Left colon (tissue), 2 donors: ENCODE measurements at places on chromosomes 11 and 22.

DNA sequence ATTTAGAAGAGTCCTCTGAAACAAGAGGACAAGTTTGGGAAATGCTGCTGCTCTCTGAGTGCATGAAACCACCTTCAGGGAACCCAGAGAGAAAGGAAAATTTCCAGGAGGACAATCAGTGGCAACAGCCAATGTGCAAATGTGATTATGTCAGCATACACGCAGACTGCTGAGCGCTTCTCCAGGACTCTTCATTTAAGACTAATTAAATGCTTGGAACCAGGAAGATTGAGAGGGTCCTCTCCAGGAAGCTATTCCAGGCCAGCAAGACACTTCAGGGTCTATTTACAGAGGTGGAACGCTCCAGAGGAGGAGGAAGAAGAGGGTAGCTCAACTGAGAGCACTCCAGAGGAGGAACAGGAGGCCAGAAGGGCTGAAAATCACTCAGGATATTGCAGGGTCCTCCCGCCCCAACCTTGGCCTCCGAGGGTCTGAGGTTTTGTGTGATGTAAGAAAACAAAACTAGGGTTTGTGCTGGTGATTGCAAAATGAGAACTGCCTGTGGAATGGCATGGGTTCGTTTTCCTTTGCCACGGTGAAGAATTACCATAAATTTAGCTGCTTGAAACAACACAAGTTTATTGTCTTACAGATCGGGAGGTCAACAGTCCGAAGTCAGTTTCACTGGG is 14.1 kb upstream of the HTR3A start:
- DNase-seq: no peak

GRCh38 chr22:42623301-42623751 is 8.6 kb upstream of the POLDIP3 start:
- DNase-seq: peak; percentile 63

DNA sequence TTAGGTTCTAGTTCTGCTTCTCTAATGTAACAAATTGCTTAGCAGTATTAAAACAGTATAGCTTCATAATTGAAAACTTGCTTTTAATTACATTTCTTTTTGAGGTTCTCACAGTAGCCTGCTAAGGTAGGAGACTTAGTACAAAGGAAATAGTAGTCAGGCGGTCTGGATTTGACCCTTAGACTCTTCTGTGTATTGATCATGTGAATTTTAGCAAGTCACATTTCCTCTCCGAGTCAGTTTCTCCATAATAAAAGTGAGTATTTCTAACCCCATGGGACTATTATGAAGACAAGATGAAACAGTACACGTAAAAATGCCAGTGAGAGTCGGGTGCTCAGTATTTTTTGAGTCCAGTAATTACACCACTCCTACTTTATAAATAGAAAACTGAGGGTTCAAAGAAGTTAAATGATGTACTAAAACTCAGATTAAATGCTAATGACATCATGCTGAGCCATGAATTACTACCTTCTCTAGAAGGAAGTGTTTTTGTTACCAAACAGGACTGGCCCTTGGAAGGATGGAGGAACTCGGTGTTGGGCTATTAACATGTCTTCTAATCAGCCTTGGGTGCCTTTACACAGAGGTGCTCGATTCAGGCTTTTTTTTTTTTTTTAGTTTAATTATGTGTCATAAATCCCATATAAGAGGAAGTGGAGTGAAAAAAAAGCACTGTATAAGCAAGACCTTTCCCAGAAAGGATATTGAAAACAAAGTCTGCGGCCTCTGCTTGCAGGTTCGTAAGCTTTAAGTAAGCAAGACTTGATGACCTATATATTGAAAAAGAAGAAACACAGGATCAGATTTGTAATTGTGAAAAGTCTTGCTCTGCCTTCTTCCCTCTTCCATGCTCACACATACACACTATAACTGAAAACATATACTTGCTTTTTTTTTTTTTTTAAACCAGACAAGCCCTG is 109.0 kb downstream of the EMSY start:
- DNase-seq: peak; percentile 50

DNA sequence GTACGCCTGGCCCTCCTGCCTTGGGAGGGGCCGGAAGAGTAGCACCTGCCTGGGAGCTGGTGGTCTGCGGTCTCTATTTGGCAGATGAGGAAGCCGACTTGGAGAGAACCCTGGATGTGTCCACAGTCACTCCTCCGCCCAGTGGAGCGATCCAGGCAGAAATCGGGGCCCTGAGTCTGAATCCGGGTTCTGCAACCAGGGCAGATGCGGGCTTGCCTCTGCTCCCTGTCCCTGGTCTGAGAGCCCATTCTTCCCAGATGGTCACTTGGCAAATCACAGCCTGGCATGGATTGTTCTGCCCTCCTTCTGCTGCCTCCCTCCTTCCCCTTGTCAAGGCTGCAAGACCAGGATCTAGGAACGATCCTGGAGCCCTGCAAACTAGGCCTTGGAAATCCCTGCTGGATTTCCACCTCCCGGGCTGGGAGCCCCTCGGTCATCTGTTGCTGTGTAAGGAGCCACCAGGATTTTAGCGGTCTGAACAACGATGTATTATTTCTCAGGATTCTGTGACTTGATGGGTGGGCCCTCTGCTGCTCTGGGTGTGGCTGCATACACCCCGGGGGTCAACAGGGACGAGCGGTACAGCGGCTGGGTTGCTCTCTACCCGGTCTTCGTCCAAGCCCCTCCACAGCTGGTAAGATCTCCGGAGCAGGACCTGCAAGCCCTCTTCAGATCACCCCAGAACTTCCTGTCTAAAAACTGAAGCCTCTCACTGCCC is 2.0 kb upstream of the ASCL2 start:
- no peak for DNase-seq

- no peak for DNase-seq
These were observed 76.3 kb downstream of the BUD13 start for GRCh38 chr11:116696381-116696941.

DNA sequence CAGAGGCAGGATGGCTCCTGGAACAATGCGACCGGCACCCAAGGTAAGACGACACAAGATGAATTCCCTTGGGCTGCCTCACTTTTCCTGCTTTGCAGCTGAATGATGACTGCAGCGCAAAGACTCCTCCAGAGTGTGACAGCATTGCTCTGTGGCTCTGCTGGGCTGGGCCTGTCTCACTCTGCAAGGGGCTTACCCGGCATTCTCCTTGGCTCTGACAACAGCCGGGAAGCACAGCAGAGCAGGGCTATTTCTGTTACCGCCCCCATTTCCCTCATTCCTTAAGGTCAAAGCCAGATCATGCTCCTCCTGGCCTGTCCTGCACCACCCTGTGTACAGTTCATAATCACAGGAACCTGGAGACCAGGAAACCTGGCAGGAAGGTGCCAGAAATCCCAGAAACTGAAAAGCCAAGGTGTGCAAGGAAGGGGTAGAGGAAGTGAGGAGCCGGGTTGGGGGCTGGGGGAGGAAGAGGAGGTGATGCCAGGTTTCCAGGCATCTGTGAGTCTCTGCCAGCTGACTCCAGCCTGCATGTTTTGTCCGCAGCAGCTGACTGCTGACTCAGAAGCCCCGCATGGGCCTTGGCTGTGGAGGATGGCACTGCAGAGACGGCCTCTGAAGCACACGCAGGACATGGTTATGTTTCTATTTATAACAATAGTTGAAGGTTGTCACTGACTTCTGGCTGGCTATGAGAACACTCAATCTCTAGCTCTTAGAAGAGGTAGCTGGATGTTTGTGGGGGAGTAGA is 113.6 kb downstream of the MICAL3 start:
- DNase-seq: peak; percentile 64

DNA sequence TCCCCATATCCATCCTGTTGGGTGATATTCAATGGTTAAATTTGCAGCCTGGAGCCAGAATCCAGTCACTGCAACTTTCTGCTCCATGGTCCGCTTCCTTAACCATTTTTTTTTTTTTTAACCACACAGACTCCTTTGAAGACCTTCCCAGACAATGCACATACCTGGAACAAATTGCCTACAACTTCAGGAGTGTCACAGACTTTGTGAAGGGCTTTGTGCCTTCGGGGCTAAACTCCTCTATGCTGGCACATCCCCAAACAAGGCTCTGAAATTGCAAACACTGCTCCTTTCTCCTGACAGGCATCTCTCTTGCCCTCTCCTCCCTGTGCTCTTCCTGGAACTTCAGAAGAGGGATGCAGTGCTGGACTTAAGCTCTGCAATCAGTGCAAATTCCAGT is 40.6 kb downstream of the TENM4 start:
- DNase-seq: no peak

- DNase-seq: no peak
These were observed 67.0 kb downstream of the WNT11 start for GRCh38 chr11:76139314-76139713.

- no peak for DNase-seq
These were observed 7.3 kb downstream of the C11orf97 start for GRCh38 chr11:94519478-94520084.

DNA sequence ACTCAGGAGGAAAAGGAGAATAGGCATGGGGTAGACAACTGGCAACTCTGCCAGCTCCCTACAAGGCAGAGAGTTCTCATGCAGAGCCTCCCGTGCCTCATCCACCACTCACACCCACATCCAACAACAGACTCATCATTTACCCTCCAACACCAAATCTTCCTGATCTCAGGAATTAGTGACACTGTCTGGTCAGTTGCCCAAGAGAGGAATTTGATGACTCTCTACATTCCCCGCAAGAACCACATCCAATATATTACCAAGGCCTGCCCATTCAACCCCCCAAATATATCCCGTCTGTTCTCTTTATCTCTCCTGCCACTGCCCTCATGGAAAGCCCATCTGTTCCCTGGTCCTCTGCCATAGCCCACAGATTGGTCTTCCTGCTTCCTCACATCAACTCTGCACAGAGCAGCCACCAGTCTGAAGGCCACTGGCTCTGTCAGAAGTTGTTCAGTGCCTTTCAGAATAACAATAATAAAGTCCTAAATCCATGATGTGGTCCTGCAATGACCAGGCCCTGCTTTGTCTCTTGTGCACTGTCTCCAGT is 57.5 kb upstream of the CD82 start:
- no peak for DNase-seq

- no peak for DNase-seq
These were observed 994.0 kb upstream of the FAT3 start for GRCh38 chr11:91230647-91231046.

DNA sequence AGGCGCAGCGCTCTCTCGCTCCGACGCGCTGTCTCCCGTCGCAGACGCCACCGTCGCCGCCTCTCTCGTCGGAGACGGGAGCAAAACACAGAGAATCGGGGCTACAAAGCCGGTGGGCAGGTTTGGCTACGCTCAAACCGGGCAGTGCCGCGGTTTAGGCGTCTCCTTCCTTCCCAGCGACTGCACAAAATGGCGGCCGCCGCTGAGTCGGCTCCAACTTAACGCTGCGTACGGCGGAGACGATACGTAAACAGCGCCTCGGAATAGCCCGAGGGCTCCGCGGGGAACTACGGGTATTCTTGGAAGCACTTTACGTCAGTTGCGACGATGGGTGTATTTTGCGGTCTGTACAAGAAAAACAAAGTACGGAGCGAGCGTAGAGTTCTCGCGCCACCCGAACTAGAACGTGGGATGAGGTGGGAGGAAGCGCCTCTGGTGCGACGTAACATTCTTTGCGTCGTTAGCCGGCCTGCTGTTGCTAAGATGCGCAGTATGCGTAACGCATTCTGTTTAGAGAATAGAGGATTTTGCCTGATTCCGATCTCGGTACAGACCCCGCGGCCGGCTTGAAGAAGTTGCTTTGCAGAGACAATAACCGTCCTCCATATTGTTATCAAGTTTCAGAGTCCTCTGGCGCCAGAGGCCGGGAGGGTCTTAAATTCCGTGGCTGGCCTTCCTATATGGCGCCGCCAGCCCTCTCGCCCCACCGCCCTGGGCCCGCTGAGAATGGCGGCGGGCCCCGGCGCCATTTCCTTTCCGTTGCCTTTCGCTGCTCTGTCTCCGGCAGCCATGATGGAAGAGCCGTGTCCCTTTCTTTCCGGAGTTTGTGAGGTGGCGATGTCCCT is at the start of gene DDX17:
Gene DDX17 (minus strand): TSS at position 194 of the 845 bp plus-strand sequence.
- DNase-seq: peak; percentile 93

DNA sequence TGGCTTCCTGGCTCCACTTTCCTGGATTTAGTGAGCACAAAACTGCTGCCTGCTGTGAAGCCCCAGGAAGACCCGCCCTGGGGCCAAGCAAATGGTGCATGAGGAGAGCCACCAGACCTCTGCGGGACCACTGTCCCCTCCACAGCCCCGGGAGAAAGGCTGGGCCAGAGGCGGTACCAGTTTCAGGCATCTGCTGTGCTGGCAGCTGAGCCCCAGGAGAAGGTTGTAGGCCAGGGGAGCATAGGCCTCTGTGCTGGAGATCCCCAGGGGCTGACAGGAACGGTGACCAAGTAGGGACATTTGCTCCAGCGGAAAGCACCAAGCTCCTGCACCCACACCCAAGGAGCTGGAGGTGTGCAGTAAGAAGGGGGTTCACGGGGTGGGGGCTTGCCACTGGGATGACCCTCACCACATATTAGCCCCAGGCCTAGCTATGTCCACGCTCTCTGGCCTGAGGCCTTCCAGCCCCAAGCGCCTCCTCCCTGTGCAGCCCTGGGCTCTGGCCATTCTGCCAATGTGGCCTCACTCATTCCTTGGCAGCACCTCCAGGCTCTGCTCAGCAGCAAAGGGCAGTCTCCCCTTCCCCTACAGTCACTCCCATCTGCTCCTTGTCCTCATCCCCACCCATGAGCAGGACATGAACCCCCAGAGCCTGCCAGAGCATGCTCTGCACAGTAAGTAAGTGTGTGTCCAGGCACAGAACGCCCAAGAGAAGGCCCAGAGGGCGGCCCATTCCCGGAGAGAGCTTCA is 24.0 kb upstream of the COMT start:
- DNase-seq: no peak

DNA sequence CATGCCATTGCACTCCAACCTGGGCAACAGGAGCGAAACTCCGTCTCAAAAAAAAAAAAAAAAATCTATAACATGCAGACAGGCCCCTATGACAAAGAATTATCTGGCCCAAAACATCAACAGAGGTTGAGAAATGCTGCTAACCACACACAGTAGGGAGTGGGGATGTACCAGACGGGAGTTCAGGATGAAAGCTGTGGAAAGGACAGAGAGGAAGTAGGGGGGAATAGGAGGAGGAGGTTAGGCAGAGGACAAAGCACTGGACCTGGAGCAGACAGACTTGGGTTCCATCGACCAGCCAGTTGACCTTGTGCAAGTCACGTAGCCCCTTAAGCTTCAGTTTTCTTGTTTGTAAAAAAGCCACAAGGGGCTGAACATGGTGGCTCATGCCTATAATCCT is 12.5 kb downstream of the LRP4 start:
- no peak for DNase-seq

DNA sequence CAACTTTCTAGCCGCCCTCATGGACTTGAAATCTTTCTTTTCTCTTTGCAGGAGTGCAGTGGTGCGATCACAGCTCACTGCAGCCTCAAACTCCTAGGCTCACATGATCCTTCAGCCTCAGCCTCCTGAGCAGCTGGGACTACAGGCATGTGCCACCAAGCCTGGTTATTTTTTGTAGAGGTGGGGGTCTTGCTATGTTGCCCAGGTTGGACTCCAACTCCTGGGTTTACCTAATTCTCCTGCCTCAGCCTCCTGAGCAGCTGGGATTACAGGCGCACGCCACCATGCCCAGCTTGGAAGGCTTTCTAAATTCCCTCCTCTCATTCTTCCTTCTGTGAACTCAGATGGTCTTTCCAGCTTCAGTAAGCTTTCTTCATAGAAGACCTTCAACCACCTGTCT is 4.7 kb upstream of the APOA1 start:
- DNase-seq: no peak
